ENCODE measurements at places on chromosomes 6 and 20. TPM values are rescaled to one million over a fixed set of nuclear protein-coding genes. Genes with fewer than 3 reads are reported as not detected.
A peak's percentile ranks its signal among the peaks of the same experiment; 100 is the strongest.

GRCh38 chr6:143802833-143803565 lies 40.1 kb upstream of the LTV1 start:
- no peak for DNase-seq

DNA sequence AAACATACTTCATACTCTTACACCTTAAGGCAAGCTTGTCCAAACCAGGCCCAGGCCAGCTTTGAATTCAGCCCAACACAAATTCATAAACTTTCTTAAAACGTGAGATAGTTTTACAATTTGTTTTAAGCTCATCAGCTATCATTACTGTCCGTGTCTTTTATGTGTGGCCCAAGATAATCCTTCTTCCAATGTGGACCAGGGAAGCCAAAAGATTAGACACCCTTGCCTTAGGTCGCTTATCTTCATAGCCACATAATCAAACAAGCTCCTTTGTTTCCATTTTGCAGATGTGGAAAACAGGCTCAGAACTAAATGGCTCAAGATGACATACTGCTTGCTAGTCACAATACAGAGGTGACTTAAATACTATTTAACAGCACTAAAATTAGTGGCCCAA lies 6.0 kb downstream of the SALL4 start:
- no peak for DNase-seq

- DNase-seq = no peak
Measured at GRCh38 chr6:158991017-158991723, 8.8 kb downstream of the RSPH3 start.

GRCh38 chr6:13048113-13048512 lies 280.2 kb downstream of the TBC1D7 start:
- no peak for DNase-seq

DNA sequence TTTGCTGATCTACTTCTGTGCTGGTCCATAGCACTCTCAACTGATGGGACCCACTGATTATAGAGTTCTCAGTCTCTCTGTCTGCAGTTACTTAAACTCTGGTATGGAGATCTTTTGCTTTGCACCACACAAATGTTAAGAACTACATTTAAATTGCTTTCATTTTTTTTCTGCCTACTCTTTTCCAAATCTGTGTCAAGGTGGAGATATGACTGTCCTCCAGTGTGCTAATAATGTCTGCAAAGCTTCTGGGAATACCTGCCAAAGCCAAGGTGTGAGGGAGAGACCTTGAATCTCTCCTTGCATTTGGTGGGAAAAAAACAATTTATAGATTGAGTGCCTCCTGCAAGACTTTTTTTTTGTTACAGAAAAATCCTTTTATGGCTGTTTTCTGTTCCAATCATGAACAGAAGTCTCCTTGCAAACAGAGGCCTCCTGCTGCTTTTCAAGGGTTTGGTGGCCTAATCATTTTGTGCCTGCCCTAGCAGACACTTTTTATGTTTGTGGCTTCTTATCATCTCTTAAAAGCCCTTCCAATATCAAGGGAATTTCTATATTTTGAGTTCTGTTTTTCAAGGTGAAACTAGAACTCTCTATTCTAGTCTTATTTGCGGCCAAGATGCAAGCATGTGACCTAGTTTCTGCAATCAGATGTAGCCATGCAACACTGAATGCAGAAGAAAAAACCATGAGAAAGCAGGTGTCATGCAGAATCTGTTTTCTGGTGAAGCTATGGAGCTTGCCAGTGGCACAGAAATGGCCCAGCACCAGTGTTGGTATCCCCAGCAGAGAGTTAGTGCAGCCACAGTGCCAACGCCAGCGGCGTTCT lies 23.2 kb upstream of the AKIRIN2 start:
- DNase-seq = no peak

DNA sequence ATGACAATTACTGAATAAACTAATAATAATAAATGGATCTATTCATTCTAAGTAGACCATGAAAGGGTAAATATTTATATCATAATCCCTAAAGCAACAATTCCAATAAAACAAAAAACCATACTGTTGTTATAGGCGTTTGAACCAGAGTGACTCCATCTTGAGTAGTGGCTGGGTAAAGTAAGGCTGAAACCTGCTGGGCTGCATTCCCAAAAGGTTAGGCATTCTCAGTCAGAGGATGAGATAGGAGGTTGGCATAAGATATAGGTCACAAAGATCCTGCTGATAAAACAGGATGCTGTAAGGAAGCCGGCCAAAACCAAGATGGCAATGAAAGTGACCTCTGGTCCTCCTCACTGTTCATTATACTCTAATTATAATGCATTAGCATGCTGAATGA lies 8.3 kb downstream of the OR2H1 start:
- DNase-seq = no peak

Gene OVOL2
- not detected for total RNA-seq

- no peak for DNase-seq
Measured at GRCh38 chr6:10720265-10720959, 2.5 kb upstream of the TMEM14C start.

- DNase-seq = no peak
Measured at GRCh38 chr20:59004763-59005522, 2.1 kb downstream of the CTSZ start.

- peak; percentile 69 for DNase-seq
Measured at GRCh38 chr6:14270925-14271788, 153.6 kb downstream of the CD83 start.

Gene HLA-DRB5
- not detected for total RNA-seq

All from osteocyte (in vitro differentiated cells).